Naive thymus-derived CD8-positive, alpha-beta T cell (primary cell): ENCODE measurements at places on chromosomes 2 and 18. TPM values are rescaled to one million over a fixed set of nuclear protein-coding genes. Genes with fewer than 3 reads are reported as not detected.

CNRIP1 gene
- not detected for polyA plus RNA-seq

GREB1L gene
- not detected for polyA plus RNA-seq

NEU2 gene
- not detected for polyA plus RNA-seq

NEURL3 gene
- not detected for polyA plus RNA-seq

ONECUT2 gene
- not detected for polyA plus RNA-seq

PRSS56 gene
- not detected for polyA plus RNA-seq

SPDYA gene
- polyA plus RNA-seq = not detected

GALR1 gene
- not detected for polyA plus RNA-seq

CHRNG gene
- polyA plus RNA-seq = not detected

METTL21A gene
- 34.2 TPM for polyA plus RNA-seq

TRIM43 gene
- not detected for polyA plus RNA-seq

SPATA3 gene
- polyA plus RNA-seq = not detected

ZNF396 gene
- 1.9 TPM for polyA plus RNA-seq

KCNK3 gene
- not detected for polyA plus RNA-seq

LTBP1 gene
- polyA plus RNA-seq = not detected

RAPGEF4 gene
- polyA plus RNA-seq = not detected

PTMA gene
- 2,224 TPM for polyA plus RNA-seq

PMAIP1 gene
- 2.6 TPM for polyA plus RNA-seq

TFCP2L1 gene
- polyA plus RNA-seq = 0.53 TPM

ADAM23 gene
- 0.10 TPM for polyA plus RNA-seq

CERKL gene
- polyA plus RNA-seq = 11.7 TPM

NPPC gene
- polyA plus RNA-seq = not detected

CHAC2 gene
- 5.4 TPM for polyA plus RNA-seq

DRC1 gene
- not detected for polyA plus RNA-seq

HOXD1 gene
- polyA plus RNA-seq = not detected

NOL4 gene
- polyA plus RNA-seq = not detected

RAX gene
- not detected for polyA plus RNA-seq

TUBA3E gene
- not detected for polyA plus RNA-seq

ASIC4 gene
- polyA plus RNA-seq = not detected

ALKAL2 gene
- polyA plus RNA-seq = not detected

TFPI gene
- not detected for polyA plus RNA-seq

HJURP gene
- polyA plus RNA-seq = not detected

IL1R2 gene
- not detected for polyA plus RNA-seq

CCDC68 gene
- polyA plus RNA-seq = not detected

STARD6 gene
- polyA plus RNA-seq = not detected

EVX2 gene
- polyA plus RNA-seq = not detected

TLX2 gene
- not detected for polyA plus RNA-seq

RAB6D gene
- not detected for polyA plus RNA-seq

GAL3ST2 gene
- polyA plus RNA-seq = not detected

PCGF1 gene
- 11.8 TPM for polyA plus RNA-seq

AMER3 gene
- not detected for polyA plus RNA-seq

CSRNP3 gene
- not detected for polyA plus RNA-seq

TBR1 gene
- polyA plus RNA-seq = not detected

KCNS3 gene
- polyA plus RNA-seq = not detected

RANBP2 gene
- polyA plus RNA-seq = 15.6 TPM

COL6A3 gene
- 0.95 TPM for polyA plus RNA-seq

ANKRD39 gene
- 12.2 TPM for polyA plus RNA-seq

SAG gene
- polyA plus RNA-seq = not detected

REG3G gene
- polyA plus RNA-seq = not detected

CCDC74B gene
- polyA plus RNA-seq = not detected

GRB14 gene
- polyA plus RNA-seq = not detected

PCARE gene
- not detected for polyA plus RNA-seq
